ENCODE measurements at places on chromosomes 16 and 17.

DNA sequence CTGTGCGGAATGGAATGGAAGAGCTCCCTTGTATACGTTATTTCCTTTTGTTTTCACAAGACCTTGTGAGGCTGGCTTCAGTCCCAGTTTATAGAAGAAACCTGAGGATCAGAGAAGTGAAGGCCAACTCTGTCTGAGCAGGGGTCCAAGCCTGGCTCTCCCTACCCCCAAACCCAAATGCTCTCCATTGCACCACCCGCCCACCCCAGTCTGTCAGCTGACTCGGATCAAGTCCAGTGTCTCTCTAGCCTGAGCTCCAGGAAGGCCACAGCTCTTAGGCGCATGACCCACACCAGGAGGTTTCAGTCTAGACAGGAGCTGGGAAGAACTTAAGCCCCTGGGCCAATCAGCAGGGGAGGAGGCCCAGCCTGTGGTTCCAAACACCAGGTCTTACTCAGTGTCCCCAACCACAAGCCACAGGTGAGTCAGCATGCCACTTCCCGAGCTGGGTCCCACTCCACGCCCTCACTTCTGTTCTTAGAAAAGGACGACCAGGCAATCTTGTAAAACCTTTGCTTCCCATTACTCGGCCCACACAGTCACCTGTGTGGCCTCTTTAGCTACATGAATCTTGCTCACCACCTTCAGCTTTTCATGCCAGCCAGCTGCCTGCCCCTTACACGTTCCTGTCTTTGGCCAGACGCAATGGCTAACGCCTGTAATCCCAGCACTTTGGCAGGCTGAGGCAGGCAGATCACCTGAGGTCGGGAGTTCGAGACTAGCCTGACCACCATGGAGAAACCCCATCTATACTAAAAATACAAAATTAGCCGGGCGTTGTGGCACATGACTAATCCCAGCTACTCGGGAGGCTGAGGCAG, 27.8 kb downstream of the TK2 start:
- no peak for DNase-seq

DNA sequence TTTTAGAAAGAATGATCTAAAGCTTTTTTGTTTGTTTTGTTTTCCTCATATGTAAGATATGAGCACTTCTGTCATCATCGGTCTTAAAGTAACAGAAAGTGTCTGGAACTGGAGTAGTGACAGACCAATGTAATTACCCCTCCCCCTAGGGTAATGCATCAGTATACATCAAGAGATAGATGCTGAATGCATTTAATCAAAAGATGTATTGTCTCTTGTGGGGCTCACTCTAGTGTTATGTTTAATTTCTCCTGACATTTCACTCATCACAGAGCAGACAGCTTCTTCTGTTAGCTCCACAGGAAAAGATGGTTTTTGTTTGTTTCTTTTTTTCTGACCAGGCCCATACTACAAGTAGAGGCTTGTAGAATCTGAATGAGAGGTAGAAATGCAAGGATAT, 168.7 kb upstream of the C17orf78 start:
- no peak for DNase-seq

- no peak for DNase-seq
These were observed 104.4 kb downstream of the CMIP start for GRCh38 chr16:81548876-81549546.

GRCh38 chr17:28959471-28959871, 8.2 kb upstream of the PHF12 start:
- DNase-seq, result no peak

DNA sequence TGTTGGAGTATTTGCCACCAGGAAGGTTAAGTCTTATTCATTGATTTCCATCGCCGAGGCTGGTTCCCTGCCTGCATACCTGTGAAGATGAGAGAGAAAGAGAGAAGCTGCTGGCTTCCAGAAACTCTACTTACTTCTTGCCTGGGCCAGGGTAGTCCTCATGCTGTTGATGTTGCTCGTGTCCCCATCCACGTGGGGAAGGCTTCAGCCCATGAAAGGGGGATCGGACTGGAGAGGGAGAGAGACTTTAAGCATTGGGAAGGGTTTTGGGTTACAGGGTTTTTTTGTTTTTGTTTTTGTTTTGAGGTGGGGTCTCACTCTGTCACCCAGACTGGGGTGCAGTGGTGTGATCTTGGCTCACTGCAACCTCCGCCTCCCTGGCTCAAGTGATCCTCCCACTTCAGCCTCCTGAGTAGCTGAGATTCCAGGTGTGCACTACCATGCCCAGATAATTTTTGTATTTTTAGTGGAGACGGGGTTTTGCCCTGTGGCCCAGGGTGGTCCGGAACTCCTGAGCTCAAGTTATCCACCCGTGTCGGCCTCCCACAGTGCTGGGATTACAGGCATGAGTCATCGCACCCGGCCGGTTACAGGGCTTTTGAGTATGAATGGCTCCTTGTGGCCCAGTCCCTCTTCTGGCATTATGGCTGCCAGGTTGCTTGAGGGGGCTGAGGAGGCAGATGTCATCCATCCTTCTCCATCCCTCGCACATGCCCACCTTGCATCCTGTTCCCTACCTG, 26.6 kb downstream of the ITGB3 start:
- DNase-seq, result no peak
